ENCODE measurements at places on chromosomes 4 and X.

GRCh38 chr4:107792711-107793110 is 32.0 kb upstream of the SGMS2 start:
- DNase-seq, result no peak

DNA sequence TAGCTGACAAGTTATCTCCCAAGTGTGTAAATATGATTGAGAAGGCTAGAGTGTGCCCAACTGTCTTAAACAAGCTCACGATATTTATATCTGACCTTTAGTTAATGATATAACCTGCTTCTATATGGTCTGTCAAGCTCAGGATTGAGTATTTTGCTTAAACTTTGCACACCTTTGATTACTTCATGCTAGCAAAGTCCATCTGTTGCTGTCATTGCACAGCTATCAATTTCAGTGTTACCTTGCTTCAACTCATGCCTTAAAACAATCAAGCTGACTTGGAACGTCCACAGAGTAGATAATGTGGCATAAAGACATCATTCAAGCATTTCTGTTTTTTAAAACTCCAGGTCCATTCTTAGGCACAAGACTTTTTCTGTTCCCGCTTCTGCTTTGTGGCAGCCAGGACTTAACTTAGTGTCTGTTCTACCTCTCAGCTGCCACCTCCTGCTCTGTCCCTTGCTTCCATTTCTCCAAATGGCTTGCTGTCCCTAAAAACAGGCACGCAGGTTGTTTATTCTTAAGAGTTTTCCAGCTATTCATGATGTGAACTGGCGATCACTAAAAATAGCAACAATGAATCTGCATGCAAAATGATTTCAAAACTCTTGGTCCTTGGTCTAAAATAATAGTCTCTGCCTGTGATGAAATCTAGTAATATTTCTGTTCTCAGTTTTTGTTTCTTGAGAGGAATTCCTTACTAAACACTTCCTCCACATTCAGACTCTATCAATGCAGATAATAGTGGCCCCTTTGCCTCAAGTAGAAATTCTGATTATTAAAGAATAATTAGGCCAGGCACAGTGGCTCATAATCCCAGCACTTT is 16.3 kb upstream of the NEIL3 start:
- DNase-seq, result no peak

- no peak for DNase-seq
Observed at GRCh38 chrX:95754411-95754810, 930.2 kb upstream of the DIAPH2 start.

GRCh38 chrX:41516999-41517765 is 70.0 kb downstream of the NYX start:
- DNase-seq, result no peak

GRCh38 chr4:182083671-182084410 is 159.4 kb upstream of the TENM3 start:
- DNase-seq, result no peak

DNA sequence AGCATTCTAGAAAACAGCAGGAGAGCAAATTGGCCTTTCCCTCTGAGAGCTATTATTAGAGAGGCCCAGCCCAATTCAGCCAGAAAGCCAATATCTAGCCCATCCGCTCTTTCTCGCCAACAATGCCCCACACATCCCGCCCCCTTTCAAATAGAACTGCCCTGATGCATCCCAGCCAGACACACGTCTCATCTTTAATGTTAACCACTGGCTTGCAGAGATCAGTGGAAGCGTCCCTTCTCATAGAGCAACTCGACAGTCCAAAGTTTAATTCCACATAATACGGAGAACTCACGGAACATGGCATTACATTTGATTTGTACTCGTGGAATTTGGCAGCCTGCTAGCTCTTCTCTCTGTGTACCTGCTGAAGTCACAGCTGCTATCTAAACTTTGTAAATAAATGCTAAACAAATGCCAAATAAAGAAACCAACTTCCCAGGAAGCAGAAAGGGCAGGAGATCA is 304.4 kb downstream of the DHX15 start:
- DNase-seq, result no peak

DNA sequence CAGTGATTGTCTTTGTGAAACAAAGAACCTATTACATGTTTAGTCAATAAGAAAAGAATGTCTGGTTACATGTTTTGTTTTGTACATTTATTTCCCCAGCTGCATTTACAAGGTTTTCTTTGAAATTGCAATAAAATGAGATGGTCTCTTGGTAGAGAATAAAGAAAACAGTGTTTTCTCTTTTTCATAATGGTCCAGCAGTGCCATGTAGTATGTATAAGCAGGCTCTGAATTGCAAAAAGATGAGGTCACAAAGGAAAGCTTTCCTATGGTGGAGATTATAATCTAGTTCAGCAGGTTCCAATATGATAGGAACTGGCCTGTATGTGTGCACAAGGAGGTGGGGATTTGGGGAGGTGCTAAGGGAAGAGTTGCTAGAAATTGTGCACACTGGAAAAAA is 1417.3 kb downstream of the STIM2 start:
- DNase-seq, result no peak
